Hematopoietic multipotent progenitor cell treated with erythropoietin and hydrocortisone succinate and interleukin-3 and kit ligand, for 15 days (in vitro differentiated cells): ENCODE measurements at places on chromosomes 1 and 21.

DNA sequence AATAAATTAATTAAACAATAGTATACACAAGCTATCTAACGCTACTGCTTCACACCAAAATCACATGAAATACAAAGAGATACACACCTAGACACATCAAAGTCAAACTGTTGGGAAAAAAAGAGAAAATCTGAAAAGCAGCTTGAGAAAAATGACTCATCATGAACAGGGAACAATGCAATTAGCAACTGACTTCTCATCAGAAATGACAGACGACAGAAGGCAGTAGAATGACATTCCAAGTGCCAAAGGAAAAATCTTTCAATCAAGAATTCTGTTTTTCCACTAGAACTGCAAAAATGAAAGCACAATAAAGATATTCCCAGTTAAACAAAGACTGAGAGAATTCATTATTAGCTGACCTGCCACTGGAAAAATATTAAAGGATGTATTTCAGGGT lies 57.2 kb downstream of the CAPN9 start:
- no peak for DNase-seq

DNA sequence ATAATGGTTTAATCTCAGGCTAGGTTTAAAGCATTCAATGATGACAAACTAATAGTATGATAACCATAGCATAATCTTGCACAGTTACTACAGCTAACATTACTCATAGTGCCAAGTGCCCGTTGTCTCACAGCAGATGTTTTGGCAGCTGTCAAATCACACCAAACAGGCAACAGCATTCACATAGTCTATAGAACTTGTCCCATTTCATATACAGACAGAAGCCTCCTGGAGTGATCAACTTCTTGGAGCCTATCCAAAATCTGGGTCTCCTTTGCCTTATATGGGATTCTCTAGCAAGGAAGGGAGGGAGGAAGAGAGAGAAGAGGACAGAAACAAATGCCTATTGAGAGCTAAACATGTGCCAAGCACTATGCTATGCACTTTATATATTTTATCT lies 250.6 kb upstream of the ZP4 start:
- no peak for DNase-seq

GRCh38 chr1:233587958-233588799 lies 25.7 kb upstream of the KCNK1 start:
- DNase-seq = no peak

DNA sequence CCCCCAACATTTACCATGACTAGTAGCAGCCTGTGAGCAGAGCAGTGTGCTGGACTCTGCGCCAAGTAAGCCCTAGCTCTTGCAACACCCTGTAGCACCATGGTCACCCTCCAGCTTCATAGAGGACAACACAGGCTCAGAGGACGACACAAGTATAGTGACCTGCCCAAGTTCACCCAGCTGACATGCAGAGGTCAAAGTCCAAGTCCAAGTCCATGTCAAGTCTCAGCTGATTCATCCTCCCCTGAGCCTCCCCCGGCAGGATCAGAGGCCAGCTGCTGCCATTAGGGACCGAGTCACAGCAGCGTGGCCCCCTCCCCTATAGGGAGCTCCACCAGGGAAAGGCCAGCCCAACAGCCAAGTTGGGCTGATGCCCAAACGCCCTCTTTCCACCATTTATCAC lies 15.9 kb downstream of the SDC3 start:
- DNase-seq = no peak

DNA sequence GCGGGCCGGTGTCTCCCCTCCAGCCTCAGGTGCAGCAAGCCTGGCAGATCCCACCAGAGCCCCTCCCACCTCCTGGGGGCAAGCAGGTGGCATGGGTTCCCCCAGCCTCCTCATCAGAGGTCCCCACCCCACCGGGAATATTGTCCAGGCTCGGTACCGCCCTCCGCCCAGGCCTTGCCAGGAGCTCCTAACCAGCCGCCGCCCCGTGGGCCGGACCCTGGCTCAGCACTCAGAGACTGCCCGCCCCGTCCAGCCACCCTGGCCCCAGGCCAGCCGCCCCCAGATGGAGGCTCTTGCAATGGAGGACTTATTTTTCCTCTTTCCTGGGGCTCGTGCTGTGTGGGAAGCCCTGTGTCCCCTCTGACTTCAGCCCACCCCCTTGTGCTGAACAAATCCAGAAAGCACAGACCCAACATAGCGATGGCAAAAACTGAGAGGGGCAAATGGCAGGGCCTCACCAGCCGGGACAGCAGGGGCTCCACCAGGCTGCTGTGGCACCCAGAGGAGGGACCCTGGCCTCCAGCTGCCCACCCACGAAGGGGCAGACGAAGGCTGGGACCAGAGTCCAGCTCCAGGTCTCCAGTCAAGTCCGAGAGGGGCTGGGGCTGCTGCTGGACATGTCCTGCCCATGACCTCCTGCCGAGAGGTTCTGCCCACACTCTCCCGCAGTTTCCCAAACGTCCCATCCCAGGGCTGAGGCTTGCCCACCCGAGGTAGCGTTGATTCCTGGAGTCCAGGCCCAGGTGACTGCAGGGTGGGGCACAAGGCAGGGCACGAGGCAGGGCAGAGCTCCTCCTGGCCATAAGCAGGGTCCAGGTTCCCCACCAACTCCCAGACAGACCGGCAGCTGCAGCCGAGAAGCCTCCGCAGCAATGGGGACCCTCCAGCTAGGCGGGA lies 7.5 kb downstream of the MEGF6 start:
- no peak for DNase-seq

DNA sequence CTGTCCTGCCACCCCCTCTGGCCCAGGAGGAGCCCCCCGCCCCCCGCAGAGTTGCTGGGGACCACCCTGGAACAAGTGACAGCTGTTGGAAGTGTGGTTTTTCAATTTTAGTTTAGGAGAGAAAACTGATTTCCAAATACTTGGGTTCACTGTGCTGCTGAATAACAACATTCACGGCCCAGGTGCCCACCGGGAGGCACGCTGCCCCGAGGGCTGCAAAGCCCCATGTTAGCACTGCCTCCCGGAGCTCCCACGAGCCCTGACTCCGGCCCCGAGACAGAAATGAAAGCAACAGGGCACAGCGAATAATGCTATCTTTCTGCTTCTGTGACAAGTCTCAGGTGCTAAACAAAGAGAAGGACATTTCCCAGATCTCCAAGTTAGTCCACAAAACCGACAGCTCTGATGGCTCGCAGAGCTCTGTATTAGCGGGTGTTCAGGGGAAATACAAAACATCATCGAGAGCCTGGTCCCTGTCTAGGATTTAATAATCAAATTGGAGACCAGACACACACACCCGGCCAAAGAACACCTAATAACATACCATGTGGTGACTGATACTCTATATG lies 451.5 kb downstream of the KIF26B start:
- DNase-seq = no peak

DNA sequence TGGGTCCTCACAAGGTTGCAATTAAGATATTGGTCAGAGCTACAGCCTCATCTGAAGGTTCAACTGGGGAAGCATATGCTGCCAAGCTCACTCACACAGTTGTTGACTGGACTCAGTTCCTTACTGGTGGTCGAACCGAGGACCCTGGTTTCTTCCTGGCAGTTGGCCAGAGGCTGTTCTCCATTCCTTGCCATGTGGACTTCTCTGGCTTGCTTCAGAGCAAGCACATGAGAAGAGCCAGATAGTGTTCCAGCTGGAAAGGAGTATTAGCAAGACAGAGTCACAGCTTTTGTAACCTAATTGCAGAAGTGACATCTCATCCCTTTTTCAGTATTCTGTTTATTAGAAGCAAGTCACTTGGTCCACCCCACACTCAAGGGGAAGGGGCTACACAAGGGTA lies 23.6 kb downstream of the POU2F1 start:
- no peak for DNase-seq

GRCh38 chr1:235822685-235823084 lies 44.0 kb downstream of the LYST start:
- no peak for DNase-seq

DNA sequence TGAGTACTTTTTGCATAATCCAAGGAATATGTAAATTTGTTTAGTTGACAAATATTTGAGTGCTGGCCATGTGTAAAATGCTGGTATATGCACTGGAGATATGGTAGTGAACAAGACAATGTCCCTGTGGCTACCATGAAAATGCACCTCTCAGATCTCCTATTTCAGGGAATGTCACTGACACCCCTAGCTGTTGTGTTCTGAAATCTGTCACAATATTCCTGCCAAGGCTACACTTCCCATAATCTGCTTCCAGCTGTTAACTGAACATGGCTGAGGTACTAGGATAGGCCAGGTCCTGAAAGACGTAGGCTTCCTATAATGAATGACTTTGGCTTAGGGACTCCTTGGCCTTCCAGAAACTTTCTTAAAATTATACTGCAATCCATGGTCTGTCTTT lies 197.8 kb downstream of the ZNF648 start:
- no peak for DNase-seq

- no peak for DNase-seq
Measured at GRCh38 chr1:233389893-233390292, 62.4 kb downstream of the MAP3K21 start.

DNA sequence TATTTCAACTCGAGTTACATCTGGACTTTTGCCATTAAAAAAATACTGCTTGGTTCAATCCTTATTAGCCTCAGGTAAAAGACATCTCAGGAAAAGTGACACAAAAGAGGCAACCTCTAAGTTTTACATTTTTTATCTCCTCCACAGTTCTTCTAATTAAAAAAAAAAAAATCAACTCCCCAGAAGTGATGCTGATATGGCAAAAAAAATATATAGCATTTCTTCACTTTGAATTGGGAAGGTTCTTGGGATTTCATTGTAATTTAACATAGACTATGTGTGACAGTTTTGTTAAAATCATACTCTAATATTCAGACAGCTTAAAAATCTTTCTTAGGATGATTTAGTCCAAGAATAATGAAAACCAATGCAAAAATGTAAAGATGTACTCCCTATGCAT lies 87.9 kb downstream of the LRRC8C start:
- no peak for DNase-seq
